ENCODE measurements at places on chromosomes 11 and 22.
A peak's percentile ranks its signal among the peaks of the same experiment; 100 is the strongest.

DNA sequence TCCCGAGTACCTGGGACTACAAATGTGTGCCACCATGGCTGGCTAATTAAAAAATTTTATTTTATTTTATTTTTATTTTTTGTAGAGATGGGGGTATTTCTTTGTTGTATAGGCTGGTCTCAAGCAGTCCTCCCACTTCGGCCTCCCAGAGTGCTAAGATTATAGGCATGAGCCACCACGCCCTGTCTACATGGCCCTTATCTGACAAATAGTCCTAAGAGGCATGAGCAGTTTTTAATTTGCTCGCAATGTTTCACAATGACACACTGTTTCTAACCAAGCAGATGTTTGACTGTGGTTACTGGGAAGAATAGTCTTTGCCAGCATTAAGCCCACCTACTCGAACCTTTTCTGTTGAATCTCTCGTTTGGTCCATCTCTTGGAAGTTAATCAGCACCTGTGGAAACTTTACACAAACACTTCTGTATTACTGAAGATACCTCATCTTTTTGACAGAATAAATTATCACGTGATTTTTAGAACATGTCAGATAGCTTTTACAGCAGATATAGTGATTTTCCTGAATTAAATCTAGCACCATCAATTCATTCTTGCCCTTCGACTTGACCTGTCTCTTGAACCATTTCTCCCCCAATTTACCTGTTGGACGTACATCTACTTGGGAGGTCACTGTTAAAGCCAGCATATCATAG, 71.4 kb downstream of the MTMR3 start:
- no peak for DNase-seq

GRCh38 chr11:10667521-10667885, 26.1 kb downstream of the IRAG1 start:
- no peak for DNase-seq

DNA sequence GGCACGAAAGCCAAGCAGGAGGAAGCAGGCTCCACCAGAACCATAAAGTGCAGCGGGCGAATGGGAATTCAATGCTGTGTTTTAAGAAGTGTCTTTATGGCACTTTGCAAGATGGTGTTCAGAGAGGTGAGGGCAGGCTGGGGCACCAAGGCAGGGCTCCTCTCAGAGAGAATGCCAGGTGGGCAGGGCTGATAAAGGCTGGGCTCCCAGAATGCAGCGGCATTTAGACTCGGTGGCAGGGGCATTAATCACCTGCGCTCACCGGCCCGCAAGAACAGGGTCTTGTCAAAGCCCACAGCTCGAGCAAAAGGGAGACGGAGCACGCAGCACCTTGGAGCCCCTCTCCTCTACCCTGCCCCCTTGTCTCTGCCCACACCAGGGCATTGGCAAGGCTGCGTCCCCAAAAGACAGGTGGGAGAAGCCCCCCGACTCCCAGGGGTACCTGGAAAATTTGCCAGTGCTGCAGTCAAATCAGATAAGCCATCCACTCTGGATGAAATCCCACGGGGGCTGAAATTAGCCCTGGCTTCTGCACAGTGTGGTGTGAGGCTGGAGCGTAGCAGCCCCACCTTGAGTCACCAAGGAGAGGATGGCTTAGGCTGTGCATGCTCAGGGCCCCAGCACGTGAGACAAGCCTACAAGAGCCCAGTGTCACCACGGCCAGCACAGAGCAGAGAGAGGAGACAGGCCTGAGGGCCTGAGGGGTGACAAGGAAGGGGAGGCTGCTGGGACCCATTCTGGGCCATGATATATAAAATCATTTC, 8.1 kb downstream of the MACROD1 start:
- no peak for DNase-seq

GRCh38 chr11:110679323-110679975, 32.8 kb downstream of the ARHGAP20 start:
- DNase-seq: no peak

DNA sequence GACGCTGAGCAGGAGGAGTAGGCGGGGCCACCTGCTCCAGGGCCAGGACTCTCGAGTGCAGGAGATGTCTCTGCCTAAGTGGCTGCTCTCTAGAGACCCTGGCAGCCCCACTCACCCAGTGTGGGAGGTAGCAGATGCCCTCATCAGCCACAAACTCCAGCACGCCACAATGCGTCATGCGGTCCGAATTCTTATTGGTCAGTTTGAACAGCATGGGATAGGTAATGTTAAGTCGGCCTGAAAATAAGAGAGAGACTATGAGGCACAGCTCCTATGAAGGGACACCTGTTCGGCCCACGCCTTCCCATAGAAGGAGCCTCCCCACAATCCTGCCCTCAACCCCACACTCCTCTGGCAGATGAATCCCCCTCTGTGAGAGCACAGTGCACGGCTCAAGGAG, 7.4 kb downstream of the UFD1 start:
- no peak for DNase-seq

- peak; percentile 45 for DNase-seq
These were observed 208.8 kb downstream of the TBC1D22A start for GRCh38 chr22:46971099-46971763.

DNA sequence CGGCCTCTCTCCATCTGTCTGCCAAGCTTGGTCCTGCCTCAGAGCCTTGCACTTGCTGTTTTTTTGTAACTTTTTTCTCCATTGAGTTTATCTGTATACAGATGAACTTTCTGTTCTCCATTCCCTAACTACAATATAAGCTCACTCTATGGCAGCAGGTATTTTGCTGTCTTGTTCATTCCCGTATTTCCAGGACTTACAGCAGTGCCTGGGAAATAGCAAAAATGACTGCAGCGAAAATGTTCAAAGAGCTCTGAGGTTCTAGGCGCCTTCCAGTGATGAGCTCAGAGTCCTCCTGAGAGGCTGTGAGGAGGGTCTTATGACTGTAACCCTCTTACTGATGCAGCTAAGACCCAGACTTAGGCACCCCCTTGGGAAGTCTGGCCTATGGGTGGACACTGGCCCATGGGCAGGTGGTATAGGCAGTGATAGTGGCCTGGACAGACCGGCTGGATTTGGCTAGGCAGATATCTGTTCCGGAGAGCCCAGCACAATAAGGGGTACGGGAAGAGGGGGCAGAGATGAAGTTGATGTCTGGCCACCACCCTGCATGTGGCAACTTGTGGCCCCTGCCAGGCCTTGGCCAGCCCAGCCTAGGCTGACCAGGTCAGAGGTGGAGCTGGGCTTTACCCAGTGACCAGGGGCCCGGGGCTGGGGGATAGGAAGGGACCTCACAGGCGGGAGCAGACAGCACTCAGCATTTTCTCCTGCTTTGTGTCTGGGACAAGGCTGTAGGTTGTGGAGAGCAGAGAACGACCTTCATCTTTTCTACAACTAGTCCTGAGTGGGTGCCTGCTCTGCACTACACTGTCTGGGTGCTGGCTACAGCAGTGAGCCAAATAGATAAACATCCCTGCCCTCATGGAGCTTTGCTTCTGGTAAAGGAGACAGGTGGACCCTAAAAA, 4.6 kb downstream of the ATF4 start:
- DNase-seq: no peak

DNA sequence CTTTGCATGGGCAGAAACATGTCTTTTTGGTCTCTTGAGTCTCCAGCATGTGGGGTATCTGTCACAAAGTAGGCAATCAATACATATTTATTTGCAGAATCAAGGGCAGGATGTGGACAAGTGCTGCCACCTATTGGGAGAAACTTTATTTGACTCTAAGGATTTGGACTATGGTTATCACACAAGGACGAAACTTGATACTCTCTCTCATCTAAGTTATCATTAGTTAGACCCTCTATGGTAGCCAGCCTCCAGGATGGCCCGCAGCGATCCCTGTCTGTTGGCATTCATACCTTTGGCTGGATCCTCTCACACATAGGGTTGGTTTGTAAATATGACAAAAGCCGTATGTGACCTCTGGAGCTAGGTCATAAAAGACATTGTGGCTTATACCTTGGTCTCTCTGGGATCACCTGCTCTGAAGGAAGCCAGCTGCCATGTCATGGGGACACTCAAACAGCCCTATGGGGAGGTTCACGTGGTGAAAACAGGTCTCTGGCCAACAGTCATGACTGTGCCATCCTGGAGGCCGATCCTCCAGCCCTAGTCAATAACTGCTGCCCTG, 1.1 kb upstream of the FBXO7 start:
- no peak for DNase-seq

- no peak for DNase-seq
These were observed 7.4 kb downstream of the MAPK8IP1 start for GRCh38 chr11:45892856-45893255.

- peak; percentile 28 for DNase-seq
These were observed 15.8 kb downstream of the LINC01488 start for GRCh38 chr11:69497221-69497787.

- DNase-seq: no peak
These were observed 202.0 kb upstream of the SNX19 start for GRCh38 chr11:131118247-131118646.

GRCh38 chr11:129996113-129996870, 6.3 kb downstream of the PRDM10 start:
- DNase-seq: no peak

DNA sequence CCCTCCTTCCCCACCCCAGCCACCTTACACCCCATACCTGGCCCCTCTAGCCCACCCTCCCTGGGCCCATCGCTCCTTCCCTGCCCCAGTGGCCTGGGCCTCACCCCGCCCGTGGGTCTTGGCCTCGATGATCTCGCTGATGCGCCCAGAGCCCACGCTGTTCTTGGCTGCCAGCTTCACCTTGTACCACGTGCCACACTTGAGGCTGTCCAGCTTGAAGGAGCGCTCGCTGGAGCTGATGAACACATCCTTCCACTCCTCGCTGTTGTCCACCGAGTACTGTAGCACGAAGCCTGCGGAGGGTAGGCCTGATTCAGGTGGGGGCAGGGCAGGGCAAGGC, 110.1 kb downstream of the CEP164 start:
- DNase-seq: no peak

DNA sequence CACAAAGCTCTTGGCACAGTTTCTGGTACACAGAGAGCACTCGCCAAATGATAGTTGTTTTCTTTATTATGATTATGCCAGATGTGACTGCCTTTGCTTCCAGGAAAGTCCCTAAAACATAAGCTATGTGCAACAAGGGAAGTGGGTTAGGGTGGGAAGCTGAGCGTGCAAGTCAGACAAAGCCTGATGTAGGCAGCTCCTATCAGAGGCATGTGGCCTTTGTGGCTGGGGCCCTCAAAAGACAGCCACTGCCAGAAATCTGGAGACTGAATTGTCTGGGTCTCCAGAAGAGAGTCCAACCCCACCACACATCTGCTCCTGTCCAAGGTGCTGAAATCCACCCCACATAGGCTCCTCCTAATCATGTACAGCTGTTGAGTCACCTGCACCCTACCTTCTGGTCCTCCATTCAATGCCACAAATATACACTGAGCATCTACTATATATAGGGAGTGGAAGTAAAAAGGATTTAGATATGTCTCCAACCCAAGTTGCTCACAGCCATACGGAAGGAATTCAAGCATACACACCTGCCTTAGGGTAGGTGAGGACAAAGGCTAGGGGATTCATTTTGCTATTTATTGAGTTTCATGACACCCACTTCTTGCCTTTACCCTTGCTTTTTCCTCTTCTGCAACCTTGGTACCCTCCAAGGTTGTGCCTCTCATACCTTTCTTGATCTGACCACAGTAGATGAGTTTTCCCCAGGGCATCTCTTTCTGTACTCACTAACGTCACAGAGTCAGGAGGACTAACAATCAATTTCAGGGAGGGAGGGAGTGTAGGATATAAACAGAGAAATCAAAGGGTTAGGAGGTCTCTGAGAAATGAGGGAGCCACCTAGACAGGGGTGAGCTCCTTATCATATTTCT, 12.4 kb downstream of the SEC14L3 start:
- no peak for DNase-seq

GRCh38 chr11:1747753-1748635, 2.4 kb downstream of the IFITM10 start:
- DNase-seq: no peak

DNA sequence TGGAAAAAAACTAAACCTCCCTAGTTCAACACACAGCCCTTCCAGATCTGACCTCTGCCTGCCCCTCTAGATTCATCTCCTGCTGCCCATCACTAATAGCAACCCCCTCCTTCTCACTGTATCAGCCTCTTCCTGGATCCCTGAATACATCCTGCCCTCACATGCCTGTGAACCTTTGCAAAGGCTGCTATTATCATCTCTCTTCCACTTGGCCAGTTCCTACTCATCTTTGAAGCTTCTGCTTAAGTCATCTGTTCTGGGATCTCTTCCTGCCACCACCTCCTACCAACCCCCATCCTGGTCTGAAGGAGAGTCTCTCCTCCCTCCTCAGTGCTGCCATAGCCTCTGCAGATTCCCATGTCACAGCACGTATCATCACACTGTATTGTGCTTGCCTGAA, 38.0 kb upstream of the AMOTL1 start:
- DNase-seq: no peak

DNA sequence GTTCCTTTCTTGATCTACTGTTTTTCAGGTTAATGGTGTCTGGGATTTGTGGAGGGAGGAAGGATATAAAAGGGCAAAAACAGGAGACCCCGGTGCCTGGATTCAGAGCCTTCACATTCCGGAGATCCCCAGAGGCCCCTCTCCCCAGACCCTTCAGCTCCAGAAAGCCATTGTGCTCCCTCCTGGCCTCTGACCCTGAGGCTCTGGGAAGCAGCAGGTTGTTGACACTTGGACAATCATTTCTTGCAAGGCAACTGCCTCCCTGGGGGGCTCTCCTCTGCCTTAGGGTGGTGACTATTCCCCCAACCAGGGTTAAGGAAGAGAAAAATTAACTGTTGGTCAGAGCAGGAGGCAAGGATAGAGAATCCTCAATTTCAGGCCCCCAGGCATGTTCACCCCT, 86.9 kb upstream of the NNMT start:
- DNase-seq: no peak

DNA sequence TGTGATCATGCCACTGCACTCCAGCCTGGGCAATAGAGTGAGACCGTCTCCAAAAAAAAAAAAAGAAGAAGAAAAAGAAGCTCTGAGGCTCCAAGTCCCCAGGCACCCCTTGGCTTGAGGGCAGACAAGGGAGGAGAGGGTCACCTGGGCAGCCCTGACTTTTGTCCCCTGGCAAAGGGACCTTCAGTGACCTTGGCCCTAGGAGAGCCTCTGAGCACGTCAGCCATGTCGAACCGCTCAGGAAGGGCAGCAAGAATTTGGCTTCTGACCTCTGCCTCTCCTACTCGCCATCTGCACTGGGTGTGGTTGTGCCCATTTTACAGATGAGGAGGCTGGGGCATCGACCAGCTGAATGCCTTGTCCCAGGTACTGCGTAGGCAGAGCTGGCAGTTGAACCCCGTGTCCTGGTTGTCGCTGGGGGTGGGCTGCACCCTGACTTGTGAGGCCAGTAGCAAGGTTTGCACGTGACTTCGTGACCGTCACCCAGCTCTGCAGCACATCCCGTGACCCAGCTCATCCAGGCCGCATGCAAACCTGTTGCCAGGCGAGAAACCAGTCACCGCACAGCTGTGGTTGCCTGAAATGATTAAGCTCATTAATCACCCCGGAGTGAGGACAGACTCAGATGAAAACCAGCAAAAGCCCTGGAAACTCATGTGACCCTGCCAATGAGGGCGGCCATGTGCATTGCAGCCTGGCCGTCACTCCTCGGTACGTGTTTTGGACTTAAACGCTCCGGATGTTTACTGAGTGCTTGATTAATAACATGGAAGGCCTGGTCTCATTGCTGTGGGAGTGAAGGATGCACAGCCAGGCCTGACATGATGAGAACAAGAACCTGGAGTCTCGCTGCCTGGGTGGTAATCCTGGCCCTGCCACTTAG, 47.7 kb upstream of the PPP6R3 start:
- DNase-seq: no peak
